Cerebellar nuclear complex (tissue), 1 donor: ENCODE measurements at places on chromosomes 2 and 18.

GRCh38 chr2:159921752-159922404 lies 123.9 kb upstream of the CD302 start:
- no peak for DNase-seq

GRCh38 chr2:95346231-95346737 lies 49.1 kb downstream of the KCNIP3 start:
- DNase-seq: no peak

DNA sequence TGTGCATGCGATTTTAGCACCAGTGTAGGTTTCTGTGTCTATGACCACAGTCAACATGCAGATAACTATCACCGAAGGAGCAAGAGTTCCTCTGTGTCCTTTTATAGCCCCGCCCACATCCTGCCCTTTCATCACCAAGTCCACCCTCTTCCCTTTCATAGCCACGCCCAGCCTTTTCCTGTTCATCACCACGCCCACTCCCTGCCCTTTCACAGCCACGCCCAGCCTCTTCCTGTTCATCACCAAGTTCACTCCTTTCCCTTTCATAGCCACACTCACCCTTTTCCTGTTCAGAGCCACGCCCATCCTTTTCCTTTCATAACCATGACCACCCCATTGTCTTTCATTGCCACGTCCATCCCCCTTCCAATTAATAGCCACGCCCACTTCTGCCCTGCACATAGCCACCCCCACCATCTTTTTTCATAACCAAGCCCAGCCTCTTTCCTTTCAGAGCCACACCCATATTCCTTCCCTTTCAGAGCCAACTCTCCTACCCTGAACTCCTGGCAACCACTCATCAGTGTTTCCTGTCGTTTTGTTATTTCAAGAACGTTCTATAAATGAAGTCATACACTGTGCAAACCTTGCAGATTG lies 273.9 kb downstream of the MYT1L start:
- DNase-seq: no peak

- DNase-seq: no peak
Measured at GRCh38 chr18:34767601-34768027, 57.5 kb downstream of the DTNA start.

- DNase-seq: peak; percentile 43
Measured at GRCh38 chr2:120109186-120110061, 96.5 kb downstream of the EPB41L5 start.

- DNase-seq: no peak
Measured at GRCh38 chr2:5766561-5766960, 74.4 kb downstream of the SOX11 start.

DNA sequence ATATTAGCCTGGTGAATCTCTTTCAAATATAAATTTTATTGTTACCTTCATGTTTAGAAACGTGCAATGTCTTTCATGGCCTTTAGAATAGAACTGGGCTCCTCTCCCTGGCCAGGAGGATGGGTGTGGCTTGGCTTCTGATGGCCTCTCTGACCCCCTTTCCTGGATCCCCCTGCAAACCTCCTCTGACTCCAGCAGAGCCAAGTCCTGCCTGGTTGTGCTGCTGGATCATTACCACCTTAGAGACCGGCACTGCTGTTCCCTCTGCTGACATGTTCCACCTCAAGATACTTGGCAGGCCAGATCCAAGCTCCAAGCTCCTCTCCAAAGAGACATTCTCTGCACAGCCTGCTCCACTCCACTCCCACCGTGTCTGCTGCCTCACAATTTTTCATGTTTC lies 823.8 kb upstream of the HS6ST1 start:
- no peak for DNase-seq

- no peak for DNase-seq
Measured at GRCh38 chr2:101007415-101008345, 5.6 kb downstream of the RPL31 start.

GRCh38 chr2:108323619-108324018 lies 34.9 kb downstream of the SULT1C2 start:
- no peak for DNase-seq

DNA sequence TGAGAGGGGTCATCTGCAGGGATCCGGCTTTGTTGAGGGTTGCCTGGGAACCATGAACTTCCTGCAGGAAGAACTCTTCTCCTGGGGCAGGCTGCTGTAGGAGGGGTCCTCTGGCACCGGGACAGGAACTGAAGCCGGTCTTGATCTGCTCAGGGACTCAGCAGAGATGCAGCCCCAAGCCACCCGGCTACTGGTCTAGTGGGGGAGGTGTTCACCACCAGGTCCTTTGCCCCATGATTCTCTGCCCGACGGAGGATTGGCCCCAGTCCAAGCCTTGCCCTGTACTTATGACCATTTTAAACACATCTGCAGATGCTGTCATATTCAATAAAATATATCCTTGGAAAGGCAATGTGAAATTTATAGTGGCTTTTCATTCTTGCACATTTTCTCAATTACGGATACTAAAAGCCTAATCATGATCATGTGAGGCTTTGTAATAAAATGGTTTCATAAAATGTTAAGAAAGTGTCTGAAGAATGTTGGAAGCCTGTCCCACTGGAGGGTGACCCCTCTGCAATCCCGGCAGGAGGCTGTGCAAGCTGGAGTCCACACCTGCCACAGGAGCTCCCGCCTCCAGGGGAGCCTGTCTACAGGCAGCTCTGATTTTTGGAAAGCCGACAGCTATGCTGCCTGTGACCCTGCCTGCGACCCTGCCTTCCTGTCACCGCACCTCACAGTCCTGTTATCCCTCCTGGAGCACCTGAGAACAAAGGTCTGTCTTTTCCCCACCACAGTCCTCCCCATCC lies 98.8 kb upstream of the TAF1B start:
- DNase-seq: no peak

- no peak for DNase-seq
Measured at GRCh38 chr2:230586328-230586982, 126.2 kb upstream of the CAB39 start.

- DNase-seq: no peak
Measured at GRCh38 chr18:8967573-8967972, 134.9 kb upstream of the NDUFV2 start.

DNA sequence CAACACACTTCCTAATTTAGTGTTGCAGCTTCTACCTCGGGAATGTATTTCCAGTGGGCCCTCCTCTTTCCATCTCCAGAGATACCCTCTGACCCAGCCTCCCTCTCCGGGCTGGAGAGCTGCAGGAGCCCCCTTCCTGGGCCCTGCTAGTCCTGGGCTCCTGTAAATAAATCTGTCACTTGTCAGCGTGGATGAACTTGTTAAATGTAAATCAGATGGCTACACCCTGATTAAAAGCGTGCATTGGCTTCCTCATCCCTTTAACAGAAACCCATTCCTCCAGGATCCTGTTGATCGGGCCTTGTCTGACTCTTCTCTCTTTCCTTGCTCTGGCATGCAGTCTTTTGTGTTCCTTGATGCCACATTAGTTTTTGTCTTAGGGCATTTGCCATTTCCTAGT lies 2.4 kb downstream of the ZNF236 start:
- no peak for DNase-seq

GRCh38 chr2:10500601-10501361 lies 52.7 kb upstream of the ODC1 start:
- DNase-seq: no peak

- no peak for DNase-seq
Measured at GRCh38 chr2:88919087-88919738, 227.7 kb downstream of the RPIA start.

GRCh38 chr2:34104601-34105000 lies 505.5 kb upstream of the FAM98A start:
- no peak for DNase-seq

DNA sequence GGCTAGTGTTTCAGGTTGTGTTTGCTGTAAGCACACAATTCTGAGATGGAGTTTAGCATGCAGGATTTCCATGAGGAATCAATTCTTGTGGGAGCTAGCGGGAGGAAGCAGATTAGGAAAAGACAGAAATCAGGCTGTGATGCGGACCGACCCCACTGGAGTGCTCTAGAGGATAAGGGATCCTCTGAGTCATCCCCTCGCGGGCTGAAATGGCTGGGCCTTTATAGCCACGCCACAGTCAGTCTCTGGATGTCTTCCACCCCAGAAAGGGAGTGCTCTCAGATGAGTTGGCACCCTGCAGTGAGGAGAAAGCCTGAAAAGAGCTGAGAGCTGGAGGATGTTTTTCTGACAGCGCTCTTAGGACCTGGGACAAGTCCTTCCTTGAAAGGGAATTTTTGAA lies 102.4 kb downstream of the GALNT3 start:
- DNase-seq: no peak

GRCh38 chr18:10057894-10058791 lies 144.3 kb downstream of the VAPA start:
- no peak for DNase-seq

DNA sequence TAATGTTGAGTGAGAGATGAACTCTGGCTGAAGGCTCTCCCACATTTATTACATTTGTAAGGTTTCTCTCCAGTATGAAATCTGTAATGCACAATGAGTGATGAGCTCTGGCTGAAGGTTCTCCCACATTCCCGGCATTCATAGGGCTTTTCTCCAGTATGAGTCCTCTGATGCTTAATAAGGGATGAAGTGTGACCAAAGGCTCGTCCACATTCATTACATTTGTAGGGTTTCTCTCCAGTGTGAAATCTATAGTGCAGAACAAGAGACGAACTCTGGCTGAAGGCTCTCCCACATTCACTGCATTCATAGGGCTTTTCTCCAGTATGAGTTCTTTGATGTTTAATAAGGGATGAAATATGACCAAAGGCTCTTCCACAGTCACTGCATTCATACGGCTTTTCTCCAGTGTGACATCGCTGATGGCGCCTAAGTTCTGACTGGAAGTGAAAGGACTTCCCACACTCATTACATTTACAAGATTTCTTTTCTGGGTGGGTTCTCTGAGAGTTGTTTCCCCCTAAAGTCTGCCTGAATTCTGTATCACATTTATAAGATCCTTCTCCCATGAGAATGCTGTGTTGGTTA lies 10.2 kb downstream of the ZNF514 start:
- DNase-seq: no peak

- peak; percentile 44 for DNase-seq
Measured at GRCh38 chr2:45874344-45874743, 222.9 kb downstream of the PRKCE start.
